ENCODE measurements at places on chromosomes 12 and 14. TPM values are rescaled to one million over a fixed set of nuclear protein-coding genes. Genes with fewer than 3 reads are reported as not detected.

LHX5 gene
- not detected for total RNA-seq

GRCh38 chr14:90384543-90384911, 12.3 kb upstream of the CALM1 start:
- no peak for DNase-seq

- no peak for DNase-seq
These were observed 126.4 kb downstream of the SCN8A start for GRCh38 chr12:51717326-51717925.

- no peak for DNase-seq
These were observed 33.3 kb downstream of the DYNC1H1 start for GRCh38 chr14:101997429-101998336.

- DNase-seq: no peak
These were observed 25.9 kb downstream of the RHOF start for GRCh38 chr12:121767525-121768016.

DNA sequence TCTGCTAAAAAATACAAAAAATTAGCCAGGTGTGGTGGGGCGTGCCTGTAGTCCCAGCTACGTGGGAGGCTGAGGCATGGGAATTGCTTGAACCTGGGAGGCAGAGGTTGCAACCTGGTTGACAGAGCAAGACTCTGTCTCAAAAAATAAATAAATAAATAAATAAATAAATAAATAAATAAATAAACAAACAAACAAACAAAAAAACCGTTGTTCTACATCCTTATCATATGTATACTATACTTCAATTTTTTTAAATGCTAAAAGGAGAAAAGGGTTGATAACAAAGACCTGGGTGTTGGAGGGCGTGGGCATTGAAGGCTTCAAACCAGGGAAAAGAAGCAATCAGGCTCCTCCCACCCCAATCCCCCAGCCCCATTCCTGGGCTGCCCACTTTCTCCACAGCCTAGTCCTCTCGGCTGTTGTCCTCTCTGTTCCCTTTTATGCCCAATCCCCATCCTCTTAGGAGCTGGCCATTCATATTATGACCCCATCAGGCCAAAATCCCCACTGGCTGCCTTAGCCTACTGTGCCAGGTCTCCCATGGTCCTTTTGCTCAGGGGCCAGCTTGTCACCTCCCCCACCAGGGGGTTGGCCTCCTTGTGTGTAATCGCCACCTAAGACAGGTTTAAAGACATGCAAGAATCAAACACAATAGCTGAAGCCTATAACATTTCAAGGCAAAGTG, 30.2 kb downstream of the CLMN start:
- DNase-seq: no peak
